Bronchial epithelial cell (primary cell): ENCODE measurements at places on chromosomes 11 and 22. TPM values are rescaled to one million over a fixed set of nuclear protein-coding genes. Genes with fewer than 3 reads are reported as not detected.

DNA sequence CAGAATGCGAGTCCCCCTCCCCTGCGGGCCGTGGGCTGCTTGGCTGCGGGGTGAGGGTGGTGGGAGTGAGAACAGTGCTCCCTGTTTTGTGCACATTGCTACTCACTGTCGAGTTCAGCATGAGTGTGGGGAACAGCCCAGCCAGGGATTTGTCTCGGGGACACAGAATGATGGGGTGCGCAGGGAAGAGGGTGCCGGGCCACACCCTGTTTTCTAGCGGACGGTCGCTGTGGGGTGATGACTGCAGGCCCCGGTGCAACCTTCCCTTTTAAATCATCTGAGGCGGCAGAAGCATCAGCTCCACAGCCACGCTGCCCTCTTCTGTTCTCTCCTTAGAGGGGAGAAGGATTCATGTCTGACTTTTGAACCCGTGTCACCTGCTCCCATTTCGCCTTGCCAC lies 1051.2 kb downstream of the TBC1D22A start:
- DNase-seq: no peak

DNA sequence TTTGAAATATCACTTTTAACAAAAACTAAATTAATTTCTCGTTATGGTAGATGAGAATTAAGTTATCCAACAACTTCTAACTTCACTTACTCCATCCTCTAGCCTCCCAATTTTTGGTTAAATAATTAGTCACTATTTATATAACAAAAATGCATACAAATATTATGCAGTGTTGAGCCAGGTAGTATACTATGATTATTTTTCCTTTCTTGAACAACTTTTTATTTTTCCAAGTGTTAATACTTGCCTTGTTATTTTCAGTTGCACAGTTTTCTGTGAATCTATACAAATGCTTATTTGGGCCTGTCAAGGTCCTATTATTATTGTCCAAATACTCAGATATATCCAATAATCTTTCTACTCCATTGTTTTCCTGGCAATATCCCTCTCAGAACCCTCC lies 19.9 kb upstream of the CCDC83 start:
- no peak for DNase-seq

DNA sequence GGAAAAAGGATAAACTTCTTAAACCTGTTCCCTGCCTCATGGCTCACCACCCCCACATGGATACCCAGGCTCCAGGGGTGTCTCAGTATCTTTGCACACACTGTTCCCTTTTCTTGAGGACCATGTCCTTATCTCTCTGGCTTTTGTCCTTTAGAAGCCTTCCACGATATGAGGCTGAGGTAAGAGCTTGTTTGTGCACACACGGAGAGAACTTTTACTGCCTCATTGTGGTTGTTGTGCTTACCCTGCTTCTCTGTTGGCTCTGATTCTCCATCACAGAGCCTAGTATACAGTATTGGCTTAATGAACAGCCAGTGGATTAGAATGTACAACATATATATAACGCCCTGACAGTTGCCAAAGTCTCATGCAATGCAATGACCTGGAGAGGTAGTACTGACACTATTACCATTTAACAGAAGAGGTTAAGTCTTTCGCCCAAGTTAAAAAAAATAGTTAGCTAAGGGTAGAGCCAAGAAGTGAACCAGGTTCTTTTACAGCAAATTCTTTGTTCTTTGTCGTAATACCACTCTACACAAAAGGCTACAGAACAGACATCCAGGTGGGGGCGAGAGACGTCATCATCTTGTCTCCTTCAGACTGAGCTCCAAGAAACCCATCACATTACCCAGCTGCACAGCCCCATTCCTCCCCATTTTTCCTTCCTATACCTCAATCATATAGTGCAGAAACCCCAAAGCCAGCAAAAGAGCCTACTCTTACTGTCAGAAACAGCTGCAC lies 117.3 kb downstream of the PLEKHA7 start:
- no peak for DNase-seq

- peak; percentile 91 for DNase-seq
Measured at GRCh38 chr11:122642472-122642922, 13.0 kb upstream of the UBASH3B start.

DNA sequence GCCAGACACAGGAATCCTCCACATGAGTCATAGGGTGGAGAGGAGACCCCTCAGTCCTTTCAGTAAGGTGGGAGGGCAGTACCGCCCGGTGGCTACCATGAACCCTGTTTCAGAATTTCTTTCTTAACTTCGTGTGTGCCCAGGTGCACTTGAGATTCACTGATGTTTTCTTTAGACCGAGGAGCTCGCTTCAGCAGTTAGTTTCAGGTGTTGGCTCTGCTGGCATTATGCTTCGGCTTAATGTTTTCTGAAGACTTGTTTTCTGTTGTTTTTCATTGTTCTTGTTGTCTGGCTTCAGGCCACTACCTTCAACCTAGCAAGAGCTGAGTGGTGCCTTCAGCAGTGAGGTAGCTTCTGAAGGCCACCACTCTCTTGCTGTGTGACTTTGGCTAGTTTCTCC lies 71.5 kb downstream of the BMAL1 start:
- DNase-seq: no peak

FDXACB1 gene
- total RNA-seq: 0.77 and 2.4 TPM in 2 replicates

- DNase-seq: no peak
Measured at GRCh38 chr11:32840587-32840986, 10.9 kb downstream of the PRRG4 start.

KCNC1 gene
- total RNA-seq: not detected in 2 replicates

DNA sequence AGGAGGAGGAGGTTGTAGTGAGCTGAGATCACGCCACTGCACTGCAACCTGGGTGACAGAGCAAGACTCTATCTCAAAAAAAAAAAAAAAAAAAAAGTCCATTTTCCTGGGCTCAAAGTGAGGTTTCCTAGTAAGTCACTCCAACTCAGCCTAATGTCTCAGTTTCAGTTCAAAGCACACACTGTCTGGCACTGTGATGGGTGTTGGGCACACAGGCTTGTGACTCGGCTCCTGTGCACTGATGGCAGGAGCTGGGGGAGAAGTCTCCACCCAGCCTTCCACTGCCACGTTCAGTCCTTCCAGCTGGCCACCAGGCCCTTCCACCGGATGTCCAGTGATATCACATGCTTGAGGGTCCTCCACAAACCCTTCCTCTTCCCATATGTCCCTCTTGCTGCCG lies 186.0 kb downstream of the CEP164 start:
- DNase-seq: no peak

- peak; percentile 7 for DNase-seq
Measured at GRCh38 chr11:45715418-45715817, 50.0 kb upstream of the CHST1 start.

PATE2 gene
- total RNA-seq: not detected in 2 replicates

GRCh38 chr11:12876340-12876739 lies 132.8 kb upstream of the RASSF10 start:
- no peak for DNase-seq

GRCh38 chr11:130849215-130849568 lies 67.1 kb downstream of the SNX19 start:
- peak; percentile 79 for DNase-seq

GRCh38 chr11:114083391-114084252 lies 24.1 kb downstream of the ZBTB16 start:
- no peak for DNase-seq

GRCh38 chr11:78810559-78811009 lies 235.9 kb upstream of the NARS2 start:
- DNase-seq: no peak

MYOD1 gene
- total RNA-seq: not detected in 2 replicates

- peak; percentile 51 for DNase-seq
Measured at GRCh38 chr22:31692186-31692886, 30.3 kb upstream of the PISD start.

- peak; percentile 25 for DNase-seq
Measured at GRCh38 chr11:88117281-88117858, 57.9 kb downstream of the RAB38 start.

DNA sequence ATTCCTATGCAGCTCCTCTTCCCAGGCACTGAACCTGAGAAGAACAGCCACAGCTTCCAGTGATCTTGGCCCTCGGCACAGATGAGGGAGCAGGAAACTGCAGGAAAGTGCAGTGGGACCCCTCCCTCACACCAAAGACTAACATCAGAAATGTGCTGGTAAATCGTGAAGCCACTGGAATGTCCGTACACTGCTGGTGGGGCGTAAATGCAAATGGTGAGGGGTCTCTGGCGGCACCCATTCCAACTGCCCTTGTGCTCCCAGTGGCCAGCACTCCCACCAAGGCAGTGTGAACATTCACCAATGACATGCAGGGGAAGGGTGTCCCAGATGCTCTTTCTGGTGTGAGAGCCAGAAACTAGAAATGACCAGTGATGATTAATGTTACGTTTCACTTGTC lies 574.0 kb downstream of the BRD1 start:
- DNase-seq: no peak

DNA sequence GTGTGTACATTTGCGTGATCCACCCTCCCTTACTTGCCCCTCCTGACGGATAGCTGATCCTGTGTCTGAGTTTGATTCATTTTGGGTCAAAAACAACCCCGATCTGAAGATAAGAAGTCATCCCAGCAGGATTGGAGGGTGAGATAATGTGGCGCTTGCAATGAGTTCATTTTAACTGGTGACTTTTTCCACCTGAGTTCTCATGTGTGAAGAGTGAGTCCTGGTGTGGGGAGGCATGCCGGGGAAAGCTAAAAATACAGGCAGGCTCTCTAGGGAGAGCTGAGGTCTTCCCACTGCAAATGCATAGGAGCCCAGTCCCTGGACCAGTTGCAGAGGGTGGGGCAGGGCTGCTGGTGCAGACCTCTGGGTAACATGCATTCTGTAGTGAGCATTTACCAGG lies 35.7 kb upstream of the ELF5 start:
- DNase-seq: no peak

DNA sequence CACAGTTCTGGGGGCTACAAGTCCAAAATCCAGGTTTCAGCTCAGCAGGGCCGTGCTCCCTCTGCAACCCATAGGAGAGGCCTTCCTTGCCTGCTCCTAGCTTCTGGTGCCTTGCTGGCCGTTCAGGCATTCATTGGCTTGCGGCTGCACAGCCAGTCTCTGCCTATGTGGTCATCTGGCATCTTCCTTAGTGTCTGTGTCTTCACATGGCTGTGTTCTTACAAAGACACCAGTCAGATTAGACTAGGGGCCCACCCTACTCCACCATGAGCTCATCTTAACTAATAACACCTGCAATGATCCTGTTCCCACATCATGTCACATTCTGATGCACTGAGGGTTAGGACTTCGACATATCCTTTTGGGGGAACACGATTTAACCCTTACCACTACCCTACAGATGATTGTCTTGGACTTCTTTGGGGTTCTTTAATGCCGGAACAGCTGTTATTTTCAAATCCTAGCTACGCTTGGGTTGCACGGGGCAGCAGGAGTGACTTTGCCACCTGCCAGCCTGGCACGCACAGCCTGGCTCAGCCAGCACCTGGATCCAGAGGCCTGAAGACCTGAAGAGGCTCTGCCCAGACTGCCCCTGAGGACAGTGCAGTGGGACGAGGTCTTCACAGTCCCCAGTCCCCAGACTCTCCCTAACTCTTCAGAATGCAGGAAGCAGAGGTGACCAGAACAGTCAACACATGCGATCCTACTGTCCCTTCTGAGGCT lies 7.7 kb upstream of the NEAT1 start:
- peak; percentile 2 for DNase-seq
